ENCODE measurements at places on chromosomes 2 and 18. TPM values are rescaled to one million over a fixed set of nuclear protein-coding genes. Genes with fewer than 3 reads are reported as not detected.

The ARL6IP6 gene
- 19.0 TPM for total RNA-seq

The SLC35F5 gene
- total RNA-seq: 55.3 TPM

The KYNU gene
- 1.1 TPM for total RNA-seq

The ASXL3 gene
- total RNA-seq: not detected

The HRH4 gene
- total RNA-seq: not detected

The UGT1A8 gene
- 0.46 TPM for total RNA-seq

The CRYGD gene
- total RNA-seq: not detected

The ZAP70 gene
- total RNA-seq: not detected

The G6PC2 gene
- not detected for total RNA-seq

The UGT1A5 gene
- total RNA-seq: not detected

All from PC-3 (cell line).